ENCODE measurements at places on chromosomes 12 and 14.

GRCh38 chr12:102437511-102437910 is 42.9 kb downstream of the IGF1 start:
- no peak for DNase-seq

DNA sequence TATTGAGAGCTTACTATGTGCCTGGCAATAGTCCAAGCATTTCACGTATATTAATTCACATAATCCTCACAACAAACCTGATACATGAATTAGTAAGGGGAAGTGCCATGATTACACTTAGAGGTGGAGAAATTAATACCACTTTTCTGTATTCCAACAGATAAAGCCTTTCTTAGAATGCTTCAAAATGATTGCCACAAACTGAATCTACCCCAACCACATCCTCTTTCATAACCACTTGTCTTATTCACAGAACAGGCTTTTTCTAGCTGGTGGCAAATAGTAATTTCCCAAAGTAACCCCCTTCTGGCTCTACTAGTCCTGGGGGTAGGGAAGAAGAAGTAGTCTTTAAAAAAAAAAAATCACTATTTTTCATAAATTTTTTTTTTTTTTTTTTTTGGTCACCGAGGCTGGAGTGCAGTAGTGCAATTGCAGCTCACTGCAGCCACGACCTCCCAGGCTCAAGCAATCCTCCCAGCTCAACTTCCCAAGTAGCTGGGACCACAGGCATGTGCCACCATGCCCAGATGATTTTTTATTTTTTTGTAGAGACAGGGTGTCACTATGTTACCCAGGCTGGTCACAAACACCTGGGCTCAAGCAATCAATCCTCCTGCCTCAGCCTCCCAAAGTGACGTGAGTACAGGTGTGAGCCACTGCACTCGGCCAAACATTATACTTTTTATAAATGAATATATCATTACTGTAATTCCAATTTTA is 59.0 kb upstream of the ARID2 start:
- DNase-seq: no peak

GRCh38 chr12:68911197-68911718 is 21.7 kb downstream of the CPM start:
- no peak for DNase-seq

DNA sequence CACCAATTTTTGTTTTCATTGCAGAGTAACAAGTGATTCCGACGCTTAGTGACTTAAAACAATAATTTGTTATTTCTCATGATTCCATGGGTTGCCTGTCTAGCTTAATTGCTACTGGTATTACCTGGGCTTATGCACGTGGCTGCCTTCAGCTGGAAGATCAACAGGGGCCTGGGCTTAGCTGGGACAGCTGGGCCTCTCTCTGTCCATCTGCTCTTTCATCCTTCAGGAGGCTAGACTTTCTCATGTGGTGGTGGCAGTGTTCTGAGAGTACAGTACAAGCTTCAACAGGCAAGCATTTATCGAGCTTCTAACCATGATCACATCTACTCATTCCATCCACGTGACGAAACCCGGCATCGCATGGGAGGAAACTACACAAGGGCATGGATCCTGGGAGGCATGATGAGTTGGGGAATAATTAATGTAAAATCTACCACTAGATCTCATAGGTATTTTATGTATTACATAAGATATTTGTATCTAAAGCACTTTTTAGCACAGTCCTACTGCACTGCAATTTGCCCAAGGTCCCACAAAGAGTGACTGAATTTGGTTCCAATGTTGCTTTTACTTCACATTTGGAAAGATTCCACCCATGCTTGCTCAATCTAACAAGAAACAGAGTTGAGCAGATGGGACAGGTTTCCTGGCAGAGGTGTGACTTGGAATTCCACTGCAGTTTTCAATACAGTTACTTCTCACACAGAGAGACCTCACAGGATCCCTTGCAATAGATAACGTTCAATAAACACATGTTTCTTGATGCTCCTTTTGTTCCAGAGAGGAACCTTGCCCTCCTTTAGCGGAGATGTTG is 153.1 kb upstream of the FRMD6 start:
- DNase-seq: no peak

DNA sequence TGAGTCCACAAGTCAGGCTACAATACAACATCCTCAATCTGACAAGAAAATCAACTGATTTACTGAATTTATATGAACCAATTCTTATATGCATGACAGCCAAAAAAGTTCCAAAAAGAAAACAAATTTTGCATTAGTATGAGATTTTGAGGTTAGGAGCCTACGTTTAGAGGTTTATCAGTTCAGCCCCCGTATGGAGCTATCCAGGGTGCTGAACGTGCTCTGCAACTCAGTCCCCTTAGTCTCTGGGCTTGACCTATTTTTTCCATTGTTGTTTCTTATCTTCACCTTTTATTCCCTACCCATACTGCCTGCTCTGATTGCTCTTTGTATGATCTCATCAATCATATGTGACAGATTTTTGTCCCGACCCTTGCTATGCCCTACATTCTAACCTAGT is 693.0 kb downstream of the NRXN3 start:
- no peak for DNase-seq

- no peak for DNase-seq
Measured at GRCh38 chr12:133233993-133234564, 1.6 kb downstream of the ANHX start.

GRCh38 chr12:107774349-107775029 is at the start of gene ASCL4:
ASCL4 (plus strand) TSS chr12:107774704; CDS start chr12:107775219, 515 bp downstream.
- DNase-seq: no peak

DNA sequence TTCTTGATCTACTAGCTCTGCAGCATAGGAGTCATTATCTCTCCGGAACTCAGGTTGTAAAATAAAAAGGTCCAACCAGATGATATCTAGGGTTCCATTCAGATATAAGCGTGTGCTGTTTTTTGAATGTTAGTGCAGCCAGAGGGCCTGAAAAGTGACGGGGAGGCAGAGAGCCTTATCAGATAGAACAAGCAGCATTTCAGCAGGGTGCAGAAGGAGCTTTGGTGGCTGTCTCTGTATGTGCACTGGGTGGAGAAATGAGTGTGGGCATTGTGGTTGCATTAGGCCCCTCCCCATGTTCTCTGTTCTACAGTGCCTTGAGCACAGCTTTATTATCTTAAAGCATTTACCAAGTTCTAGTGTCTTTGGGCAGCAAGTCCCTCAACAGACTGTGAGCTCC is 275.1 kb downstream of the NRXN3 start:
- no peak for DNase-seq

DNA sequence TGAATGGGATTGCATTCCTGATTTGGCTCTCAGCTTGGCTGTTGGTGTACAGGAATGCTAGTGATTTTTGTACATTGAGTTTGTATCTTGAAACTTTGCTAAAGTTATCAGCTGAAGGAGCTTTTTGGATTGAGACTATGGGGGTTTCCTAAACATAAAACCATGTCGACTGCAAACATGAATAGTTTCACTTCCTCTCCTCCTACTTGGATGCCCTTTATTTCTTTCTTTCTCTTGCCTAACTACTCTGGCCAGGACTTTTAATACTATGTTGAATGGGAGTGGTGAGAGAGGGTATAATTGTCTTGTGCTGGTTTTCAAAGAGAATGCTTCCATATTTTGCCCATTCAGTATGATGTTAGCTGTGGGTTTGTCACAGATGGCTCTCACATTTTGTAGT is 141.5 kb downstream of the CEP83 start:
- no peak for DNase-seq

DNA sequence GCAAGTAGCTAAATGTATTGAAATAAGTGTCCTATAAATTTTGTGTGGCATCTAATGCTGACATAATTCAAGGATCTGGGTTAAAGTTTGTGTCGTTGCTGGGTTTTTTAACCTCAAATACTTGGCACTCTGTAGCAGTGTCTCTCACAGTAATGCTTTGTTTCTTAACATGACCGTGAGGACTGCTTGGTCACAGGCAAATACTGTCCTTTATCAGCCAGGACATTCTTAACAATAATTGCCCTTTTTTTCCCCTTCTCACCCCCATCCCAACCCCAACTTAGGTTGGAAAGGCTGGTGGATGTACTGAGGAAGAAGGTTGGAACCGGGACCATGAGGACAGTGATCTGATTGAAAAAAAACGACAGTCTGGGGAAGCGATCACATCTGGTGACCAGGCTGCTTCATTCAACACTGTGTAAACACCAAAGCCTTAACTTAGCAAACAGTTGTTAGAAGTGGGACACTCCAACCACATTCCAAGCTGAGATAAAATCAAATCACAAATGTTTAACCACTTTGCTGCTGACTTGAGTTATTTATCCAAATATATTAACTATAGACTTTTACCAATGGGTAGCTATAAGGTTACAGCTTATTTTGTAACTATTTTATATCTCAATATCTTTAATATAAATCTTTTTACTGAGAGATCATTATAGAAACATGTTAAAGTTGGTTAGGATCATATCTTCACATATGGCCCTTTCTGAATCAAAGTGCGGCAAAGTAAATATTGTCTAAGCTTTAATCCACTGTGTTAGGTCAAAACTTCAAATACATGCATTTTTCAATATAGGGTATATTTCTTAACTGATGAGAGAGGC is 48.2 kb downstream of the FOXA1 start:
- no peak for DNase-seq

DNA sequence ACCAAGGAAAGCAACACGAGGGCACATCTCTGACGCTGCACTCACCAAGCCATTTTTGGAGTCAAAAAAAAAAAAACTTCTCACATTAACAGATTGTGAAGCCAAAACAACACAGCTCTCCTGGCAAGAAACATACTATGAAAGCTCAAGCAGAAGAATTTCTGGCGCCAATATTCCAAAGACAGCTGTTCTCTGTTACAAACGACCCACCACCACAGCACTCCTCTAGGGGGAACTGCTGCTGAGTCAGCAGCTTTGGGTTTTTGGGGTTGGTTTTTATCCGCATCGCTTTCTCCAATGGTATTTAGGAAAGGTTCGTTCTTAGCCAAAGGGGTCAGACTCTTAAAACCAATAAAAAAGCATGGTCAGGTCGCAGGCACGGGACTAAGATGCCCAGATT is 379.4 kb downstream of the RPS29 start:
- no peak for DNase-seq

DNA sequence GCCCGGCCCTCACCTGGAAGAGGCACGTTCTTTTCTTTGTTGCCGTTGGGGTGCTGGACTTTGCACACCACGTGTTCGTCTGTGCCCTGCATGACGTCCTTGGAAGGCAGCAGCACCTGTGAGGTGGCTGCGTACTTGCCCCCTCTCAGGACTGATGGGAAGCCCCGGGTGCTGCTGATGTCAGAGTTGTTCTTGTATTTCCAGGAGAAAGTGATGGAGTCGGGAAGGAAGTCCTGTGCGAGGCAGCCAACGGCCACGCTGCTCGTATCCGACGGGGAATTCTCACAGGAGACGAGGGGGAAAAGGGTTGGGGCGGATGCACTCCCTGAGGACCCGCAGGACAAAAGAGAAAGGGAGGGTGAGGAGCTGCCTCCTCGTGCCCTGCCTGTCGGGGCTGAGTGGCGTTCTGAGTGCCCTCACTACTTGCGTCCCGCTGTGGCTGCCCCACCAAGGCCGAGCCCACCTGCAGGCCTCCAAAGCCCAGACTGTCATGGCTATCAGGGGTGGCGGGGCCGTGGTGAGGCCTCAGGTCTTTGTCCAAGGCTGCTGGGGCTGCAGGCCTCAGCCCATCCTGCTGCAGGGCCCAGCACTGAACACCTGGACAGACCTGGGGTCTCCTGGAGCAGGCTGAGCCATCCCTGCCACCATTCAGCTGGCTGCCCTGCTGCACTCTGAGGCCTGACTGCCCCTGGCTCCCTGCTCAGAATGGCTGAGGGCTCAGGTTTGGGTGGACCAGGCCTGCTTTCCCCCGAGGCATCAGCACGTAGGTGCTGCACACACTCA is 329.7 kb downstream of the TMEM121 start:
- no peak for DNase-seq

DNA sequence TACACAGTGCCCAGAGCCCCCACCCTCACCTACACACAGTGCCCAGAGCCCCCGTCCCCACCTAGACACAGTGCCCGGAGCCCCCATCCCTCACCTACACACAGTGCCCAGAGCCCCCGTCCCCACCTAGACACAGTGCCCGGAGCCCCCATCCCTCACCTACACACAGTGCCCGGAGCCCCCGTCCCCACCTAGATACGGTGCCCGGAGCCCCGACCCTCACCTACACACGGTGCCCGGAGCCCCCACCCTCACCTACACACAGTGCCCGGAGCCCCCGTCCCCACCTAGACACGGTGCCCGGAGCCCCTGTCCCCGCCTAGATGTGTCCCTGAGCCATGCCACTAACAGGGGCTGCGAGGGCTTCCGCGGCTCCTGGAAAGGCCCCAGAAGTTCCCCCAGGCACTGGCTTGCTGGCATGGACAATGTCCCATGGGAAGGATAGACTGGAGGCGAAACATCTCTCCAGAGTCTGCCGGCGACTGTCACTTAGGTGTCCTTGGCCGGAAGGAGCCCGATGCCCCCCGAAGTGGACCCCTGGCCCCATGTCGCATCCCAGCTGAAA is 146.0 kb downstream of the PIWIL1 start:
- no peak for DNase-seq

DNA sequence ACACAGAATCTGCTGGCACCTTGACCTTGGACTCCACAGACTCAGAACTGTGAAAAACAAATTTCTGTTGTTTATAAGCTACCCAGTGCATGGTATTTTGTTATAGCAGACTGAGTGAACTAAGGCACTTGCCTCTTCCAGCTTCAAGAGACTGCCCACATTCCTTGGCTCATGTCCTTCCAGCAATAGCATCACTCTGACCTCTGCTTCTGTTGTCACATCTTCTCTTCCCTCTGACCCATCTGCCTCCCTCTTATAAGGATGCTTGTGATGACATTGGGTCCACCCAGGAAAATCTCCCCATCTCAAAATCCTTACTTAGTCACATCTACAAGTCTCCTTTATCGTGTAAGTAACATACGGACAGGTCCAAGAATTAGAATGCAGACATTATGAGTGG is 200.4 kb downstream of the PIK3C2G start:
- DNase-seq: no peak

DNA sequence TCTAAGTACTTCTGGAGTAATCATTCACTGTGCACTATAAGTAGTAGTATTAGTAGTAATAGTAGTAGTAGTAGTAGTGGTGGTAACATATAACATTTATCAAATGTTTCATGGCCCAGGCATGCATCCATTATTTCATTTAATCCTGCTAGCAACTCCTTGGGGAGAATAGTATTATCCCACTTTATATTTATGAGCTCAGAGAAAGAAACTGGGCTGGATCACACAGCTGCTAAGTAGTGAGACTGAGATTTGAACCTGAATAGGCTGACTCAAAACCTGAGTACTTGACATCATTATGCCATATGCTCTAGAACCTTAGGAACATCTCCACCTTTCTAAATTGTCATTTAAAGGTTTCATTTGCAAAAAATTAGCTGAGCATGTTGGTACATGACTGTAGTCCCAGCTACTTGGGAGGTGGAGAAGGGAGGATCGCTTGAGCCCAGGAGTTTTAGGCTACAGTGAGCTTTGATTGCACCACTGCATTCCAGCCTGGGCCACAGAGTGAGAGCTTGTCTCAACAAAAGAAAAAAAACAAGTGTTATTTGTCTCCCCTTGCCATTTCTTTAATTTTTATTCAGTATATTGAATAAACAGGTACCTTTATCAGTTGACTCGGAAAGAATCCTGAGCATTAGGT is 11.4 kb upstream of the NID2 start:
- DNase-seq: no peak

GRCh38 chr12:7610006-7610405 is 55.7 kb downstream of the APOBEC1 start:
- DNase-seq: no peak

- DNase-seq: no peak
Measured at GRCh38 chr14:39426605-39427004, 5.6 kb downstream of the FBXO33 start.

Measured in stimulated activated CD8-positive, alpha-beta memory T cell treated with anti-CD3 and anti-CD28 coated beads, Interleukin-15, amount 100 ng/mL, for 24 hours (primary cell).